Cardiac fibroblast (primary cell): ENCODE measurements at places on chromosomes 1 and 21.

DNA sequence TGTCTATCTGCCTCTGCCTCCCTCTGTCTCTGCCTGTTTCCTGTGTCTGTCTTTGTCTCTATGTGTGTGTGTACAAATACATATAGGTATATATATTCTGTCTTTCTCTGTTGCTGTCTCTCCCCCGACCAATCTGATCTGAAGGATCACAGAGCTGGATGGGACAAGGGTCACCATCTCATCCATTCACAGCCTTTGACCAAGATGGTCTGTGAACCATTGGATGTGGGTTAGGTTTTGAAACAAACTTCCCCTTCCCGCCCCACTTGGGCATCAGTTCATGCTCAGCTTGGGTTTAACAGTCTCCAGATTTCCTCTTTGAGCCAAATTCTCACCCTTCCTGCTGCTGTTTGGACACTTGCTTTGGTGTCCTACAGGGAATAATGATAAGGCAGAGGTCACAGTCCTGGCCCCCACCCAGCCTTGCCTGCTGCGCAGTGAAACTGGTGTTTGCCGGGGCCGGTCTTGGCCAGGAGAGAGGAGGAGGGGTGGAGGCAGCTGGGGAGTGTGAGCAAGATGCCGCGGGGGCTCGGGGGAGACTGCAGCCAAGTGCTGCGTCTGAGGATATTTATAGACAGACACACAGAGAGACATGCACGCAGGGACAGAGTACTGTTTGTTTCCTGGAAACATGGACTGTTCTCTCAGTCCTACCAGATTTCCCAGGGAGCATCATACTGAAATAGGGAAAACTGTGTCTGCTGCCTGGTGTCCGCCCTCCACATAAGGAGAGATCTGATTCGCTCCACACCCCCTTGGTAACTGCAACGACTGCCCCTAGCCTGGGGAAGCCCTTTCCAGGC is 27.0 kb upstream of the BTG2 start:
- DNase-seq = peak; percentile 95

DNA sequence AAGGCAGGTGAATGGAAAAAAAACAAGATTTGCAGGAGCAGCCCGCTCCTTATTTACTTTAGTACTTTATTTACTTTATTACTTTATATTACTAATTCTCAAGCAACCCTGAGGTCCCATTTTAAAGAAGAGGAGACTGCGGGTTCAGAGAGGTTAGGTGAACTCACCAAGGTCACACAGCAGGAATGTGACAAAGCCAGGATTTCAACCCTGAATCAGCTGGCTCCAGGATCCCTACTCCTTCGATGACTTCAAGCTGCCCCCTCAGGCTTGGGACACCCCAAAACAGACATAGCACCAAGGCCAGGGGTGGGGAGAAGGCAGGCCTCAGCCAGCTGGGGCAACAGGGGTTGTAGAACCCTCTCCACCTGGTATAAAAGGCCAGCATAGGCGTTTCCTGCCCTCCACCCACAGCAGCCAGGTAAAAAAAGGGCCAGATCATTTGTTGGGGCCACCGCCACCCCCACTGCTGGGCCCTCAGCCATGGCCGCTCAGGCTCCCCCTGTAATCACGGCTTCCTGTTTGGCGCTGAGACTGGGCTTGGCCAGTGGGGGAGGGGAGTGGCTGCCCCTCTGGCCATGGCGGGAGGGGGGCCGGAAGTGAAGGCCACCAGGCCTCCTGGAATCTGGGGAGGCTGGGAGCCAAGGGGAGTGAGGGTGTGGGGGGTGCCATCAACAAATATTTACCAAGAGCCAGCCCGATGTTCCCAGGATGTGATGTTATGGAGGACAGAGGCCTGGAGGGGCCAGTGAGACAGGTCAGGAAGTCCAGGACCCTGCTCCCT is 6.6 kb downstream of the SDC3 start:
- peak; percentile 25 for DNase-seq

- DNase-seq = no peak
Observed at GRCh38 chr1:207088701-207089626, at the start of gene C4BPB. Gene C4BPB (plus strand): TSS chr1:207088860. CDS start chr1:207089532, 672 bp downstream.

GRCh38 chr1:167717351-167717750 is 4.4 kb upstream of the MPZL1 start:
- DNase-seq = no peak

GRCh38 chr1:26542771-26543451 is 13.3 kb downstream of the RPS6KA1 start:
- no peak for DNase-seq
